ENCODE measurements at places on chromosomes 2 and 18.

DNA sequence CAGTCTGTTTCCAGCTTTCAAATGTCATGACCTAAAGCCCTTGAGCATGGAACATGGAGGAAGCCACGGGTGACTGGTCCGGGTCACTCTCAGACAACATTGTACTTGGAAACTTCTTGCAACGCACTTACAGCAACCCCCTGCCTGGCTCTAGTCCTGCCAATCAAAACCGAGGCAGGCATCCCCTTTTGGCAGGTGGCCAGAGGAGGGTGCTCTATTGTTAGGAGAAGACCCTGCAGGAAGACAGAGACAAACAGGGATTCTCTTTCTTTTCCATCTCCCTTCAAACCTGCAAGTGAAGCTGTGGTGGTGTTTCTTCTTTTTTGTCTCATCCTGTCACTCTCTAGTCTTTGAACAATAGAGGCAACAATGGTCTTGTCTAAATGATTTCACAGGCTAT, 667.2 kb downstream of the ZEB2 start:
- DNase-seq: no peak

GRCh38 chr2:10402062-10402585, 46.0 kb downstream of the ODC1 start:
- no peak for DNase-seq

DNA sequence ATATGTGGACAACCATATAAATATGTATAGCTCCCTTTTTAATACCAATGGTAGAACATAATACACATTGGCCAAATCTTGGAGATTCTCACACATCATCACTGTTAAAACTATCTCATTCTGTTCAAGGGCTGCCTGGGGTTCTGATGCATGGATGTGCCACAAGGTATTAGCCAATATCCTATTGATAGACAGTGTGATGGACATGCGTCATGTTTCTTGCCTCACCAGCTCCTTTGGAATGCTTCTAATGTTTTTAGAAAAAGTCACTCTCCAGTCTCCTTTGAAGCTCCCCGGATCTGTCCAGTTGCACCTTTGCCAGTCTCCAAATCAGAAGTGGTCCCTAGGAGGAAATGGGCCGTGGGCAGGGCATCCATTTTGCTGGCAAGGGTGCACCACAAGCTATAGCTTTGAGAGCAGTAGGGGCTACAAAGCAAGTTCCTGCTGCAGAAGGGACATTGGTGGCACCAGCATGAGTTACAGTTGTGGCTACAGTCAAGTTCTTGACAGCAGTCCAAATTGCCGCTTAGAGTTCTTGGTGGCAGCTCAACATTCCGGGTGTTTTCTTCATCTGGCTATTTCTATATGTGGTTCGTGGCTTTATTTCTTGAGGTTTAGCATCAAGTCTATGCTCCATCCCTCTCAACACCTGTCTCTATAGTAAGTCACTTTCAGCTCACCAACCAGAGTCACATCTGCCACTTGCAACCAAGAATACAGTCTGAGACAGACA, 25.1 kb upstream of the ATRAID start:
- no peak for DNase-seq

DNA sequence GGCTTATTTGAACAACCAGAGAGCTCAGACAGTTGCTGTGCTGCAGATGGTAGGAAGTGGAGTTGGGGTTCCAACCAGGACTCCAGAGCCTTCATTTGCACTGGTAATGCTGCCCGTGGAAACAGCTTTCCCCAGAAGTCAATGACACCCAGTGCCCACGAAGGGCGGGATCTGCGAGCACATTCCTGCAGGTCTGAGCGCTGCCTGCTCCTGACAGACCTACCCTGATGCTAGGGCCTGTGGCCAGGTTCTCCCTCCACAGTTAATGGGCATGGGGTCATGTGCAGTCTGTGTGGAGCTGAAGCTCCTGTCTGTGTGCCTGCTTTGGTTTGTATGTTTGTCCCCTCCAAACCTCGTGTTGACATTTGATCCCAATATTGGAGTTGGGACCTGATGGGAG, 299.0 kb upstream of the HS6ST1 start:
- no peak for DNase-seq

DNA sequence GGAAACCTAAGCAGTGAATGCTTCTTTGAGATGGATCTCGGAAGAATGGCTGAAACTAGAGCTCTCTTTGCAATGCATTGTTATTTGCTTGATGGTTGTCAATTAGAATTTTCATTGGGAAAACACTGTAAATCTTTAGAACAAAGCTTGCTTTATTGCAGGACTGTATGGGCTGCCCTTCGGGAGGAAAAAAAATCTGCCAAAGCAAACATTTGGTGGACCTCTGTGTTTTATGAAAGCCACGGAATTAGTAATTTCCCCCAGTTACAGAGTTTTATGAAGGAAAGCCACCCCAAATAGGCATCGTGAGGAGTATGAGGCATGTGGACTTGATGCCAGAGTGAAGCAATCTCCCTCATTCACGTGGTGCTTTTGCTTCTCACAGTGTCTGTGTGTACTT, 33.5 kb downstream of the RHBDD1 start:
- no peak for DNase-seq

GRCh38 chr2:3557639-3558204, 411 bp downstream of the RNASEH1 start:
- DNase-seq: no peak

DNA sequence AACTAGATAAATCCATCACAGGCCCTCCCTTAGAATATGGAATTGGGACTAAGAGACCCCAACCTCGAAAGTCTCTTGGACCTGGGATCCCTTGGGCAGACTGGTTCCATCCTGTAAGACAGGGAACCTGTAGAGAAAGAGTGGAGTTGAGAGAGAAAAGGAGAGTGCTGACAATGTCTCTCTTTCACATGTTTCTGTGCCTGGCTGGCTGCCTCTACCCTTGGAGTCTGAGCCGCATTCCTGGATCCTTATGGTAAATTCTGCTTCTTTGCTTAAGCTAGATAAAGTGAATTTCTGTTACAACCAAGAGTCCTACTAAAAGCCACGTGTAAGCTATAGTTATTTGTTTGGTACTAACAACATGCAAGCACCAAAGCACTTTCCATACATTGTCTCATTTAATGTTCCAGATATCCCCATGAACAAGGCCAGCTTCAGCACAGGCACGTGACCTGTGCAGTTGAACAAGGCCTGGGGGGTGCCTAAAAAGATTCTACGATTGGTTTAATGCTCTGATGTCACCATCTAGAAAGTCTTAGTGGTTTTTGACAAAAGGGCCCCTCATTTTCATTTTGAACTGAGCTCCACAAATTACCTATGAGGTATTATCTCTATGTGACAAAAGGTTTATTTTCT, 2.1 kb upstream of the PUM2 start:
- no peak for DNase-seq

DNA sequence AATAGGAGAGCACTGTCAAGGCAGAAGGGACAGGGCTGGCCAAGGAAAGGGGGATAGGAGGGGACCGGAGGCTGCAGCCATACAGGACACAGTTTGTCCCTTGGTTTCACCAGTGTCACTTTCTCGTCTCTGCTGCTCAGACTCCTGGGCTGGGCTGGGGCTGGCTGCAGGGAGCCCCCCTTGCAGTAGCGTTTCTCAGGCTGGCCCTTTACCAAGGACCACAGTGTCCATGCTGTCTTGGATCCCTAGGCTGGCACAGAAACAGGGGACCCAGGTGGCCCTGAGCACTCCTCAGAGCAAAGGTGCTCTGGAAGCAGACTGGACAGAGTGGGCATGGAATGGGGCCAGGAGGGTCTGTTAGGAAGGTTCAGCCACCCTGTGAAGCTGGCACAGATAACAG, 34.8 kb downstream of the ATOH8 start:
- no peak for DNase-seq

DNA sequence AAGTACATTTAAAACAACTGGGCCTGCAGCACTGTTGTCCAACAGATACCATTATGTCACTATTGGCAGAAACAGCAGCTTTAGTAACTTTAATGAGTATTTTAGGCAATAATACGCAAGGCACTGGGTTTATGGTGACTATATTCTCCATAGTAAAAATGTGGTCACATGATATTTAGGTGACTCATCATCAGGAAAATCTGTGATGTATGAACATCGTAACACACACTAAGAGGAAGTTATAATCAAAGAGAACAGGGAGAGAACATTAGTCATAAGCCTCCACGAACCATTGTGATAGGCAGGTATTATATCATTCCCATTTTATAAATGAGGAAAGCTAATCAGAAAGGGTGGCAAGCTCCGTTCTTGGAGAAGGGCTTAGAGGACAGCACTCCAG, 36.9 kb downstream of the RAPH1 start:
- no peak for DNase-seq

- no peak for DNase-seq
Observed at GRCh38 chr2:196630531-196630930, 9.0 kb upstream of the CCDC150 start.

DNA sequence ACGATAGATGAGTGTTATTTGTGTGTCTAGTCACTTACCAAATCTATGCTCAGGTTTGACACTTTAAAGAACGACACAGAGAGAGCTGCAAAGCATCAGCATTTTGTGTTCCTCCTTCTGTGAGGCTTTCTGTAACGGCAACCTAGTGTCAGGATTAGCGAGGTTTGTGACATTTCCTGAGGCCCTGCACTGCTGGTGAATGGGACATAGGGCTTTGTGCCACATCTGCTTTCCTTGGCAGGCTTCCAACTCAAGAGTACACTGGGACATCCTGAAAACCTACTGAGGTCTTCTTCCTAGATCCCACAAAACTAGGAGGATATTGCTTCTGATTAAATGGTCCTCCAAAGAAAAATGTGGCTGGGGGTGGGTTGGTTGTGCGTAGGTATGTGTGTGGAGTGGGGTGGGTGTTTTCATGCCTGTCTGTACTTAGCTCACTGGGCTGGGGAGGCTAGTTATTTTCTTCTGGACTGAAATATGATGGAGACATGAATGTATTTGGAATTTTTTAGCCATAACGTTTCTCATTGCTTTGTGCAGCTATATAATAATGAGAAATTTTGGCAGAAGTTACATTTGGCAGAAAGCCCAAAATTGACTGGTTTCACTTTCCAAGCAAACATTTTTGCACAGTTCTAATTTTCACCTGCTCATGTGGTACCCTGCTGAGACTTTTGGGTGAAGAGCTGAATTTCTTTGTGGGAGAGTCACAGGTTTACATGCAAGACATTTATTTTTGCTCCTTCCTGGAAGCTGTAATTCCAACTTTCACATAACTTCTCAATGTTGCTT, 308.4 kb downstream of the XIRP2 start:
- no peak for DNase-seq

- no peak for DNase-seq
Observed at GRCh38 chr18:64202210-64202836, 53.4 kb upstream of the LINC00305 start.

- no peak for DNase-seq
Observed at GRCh38 chr18:6414723-6415417, at the start of gene L3MBTL4. L3MBTL4 (minus strand) TSS chr18:6414911; CDS start chr18:6311625, 103,286 bp downstream.

DNA sequence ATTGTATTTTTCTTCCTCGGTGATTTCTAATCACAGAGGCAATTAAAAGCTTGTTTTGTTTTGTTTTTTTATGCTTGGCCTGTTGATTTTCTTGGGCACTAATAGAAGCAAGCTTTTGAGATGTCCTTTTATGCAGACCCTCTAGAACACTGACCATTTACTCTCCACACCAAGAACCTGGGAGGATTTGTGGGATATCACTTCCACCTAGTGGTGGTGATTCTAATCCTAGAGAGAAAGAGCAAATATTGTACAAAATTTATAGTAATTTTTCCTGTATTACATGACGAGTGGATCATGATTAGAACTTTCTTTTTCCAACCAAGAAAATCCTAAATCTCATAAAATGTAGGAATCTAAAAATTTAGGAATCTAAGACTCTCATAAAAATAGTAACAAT, 23.4 kb downstream of the NEMP2 start:
- no peak for DNase-seq

GRCh38 chr2:197306696-197307040, 3.9 kb downstream of the ANKRD44 start:
- DNase-seq: no peak

DNA sequence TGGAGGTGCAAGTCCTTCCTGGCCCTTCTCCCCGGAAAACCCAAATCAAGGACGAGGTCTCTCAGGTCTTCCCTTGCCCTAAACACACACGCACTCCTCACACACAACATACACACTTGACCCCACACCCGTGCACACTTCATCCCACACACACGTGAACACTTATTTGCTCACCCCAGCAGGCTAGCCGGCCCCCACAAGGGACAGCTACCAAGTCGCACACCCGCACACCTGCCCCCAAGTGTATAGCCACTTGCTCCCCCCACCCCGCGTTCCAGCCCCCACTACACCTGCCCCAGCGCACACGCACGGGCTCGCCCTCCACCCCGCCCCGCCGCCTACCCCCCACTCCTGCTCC, 359 bp downstream of the TGFBRAP1 start:
- no peak for DNase-seq

DNA sequence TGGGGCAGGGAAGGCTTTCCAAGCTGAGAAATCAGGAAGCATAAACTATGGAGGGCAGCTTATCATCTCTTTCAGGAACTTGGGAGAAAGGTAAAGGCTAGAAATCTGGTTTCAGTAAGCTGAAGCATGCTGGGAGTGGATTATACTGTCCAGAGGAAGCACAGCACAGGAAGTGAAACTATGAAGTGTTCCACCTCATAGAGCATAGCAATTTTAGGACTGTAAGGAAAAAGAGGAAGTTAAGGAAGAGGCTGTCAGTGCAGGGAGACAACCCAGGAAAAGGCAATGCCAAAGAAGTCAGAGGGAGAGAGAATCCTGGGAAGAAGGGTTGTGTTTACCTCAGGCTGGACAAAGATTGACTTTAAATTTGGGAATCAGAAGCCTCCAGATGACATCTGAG, 51.9 kb downstream of the EFEMP1 start:
- DNase-seq: no peak

DNA sequence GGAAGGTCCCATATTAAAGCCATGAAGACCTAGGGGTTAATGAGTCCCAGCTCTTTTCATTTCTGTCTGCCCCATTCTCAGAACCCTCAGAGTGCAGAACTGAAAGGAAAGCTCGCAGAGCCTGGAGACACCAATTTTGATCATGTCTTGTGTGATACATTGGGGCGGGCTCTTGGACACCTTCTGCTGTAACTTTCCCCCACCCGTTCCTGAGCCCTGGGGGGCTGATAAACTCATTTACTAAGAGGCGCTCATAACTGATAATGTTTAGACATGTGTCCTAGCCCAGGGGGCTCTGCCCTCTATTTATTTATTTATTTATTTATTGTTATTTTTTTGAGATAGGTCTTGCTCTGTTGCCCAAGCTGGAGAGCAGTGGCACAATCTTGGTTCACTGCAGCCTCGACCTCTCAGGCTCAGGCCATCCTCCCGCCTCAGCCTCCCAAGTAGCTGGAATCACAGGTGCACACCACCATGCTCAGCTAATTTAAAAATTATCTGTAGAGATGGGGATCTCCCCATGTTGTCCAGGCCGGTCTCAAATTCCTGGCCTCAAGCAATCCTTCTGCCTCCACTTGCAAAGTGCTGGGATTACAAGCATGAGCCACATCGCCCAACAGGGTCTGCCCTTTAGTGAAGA, 72.4 kb upstream of the HAAO start:
- no peak for DNase-seq
